Caudate nucleus (tissue), 63 donors: ENCODE measurements at places on chromosomes 4 and X.

DNA sequence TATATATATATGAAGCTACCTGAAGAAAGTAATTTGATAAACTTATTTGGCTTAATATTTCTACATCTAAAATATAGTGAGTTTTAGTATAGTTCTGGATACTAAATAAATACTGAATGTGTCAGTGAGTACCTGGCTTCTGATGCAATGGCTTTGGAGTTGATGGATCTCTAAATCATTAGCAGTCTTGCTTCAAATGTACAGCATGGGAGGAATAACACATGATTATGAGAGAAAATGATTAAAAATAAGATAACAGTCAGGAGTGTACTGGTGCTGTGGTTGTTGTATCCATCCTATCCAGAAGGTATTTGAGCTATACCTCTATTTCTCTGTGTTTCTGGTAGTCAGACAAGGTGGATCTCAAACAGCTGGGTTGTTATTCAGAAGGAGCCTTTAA lies 641.3 kb downstream of the TRAM1L1 start:
- no peak for DNase-seq

DNA sequence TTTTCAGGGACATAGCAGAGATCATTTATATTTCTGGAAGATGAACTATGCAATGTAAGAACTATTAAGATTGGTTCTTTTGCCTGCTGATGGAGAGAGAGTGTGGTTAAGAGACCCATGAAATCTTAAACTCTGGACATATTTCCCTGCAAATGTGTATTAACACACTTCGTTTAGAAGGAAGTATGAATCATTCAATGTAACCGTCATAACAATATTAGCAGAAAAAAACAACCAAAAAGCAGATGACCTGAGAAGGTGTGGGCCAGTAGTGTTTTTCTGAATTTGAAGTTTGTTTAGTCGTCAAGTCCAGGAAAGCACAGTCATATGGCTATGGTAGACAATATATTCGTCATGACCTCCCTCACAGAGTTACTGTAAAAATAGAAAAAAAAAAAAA lies 2.5 kb upstream of the TMPRSS11D start:
- no peak for DNase-seq

DNA sequence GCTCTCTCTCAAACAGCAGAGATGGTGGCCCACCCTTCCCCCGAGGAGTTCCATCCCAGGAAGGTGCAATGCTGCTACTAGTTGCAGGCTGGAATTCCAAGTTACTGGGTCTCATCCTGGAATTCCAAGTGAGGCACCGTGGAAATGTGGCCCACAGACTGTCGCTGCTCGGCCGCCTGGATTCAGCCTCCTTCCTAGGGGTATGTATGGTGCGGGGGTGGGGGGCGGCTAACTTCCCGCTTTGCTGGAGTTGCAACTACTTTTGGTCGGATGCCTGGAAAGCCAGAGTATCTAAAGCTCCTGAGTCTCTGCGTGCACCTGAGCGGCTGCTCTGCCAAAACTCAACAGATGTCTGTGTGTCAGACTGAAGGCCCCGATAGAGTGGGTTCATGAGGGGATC lies 1146.2 kb downstream of the RPA4 start:
- DNase-seq = no peak

GRCh38 chr4:1515763-1516162 lies 109.5 kb upstream of the NKX1-1 start:
- no peak for DNase-seq
